Activated CD8-positive, alpha-beta memory T cell treated with anti-CD3 and anti-CD28 coated beads, Interleukin-2, amount 10 ng/mL, durations not matched to agents 7 days and 5 days (primary cell): ENCODE measurements at places on chromosomes 3 and 15. TPM values are rescaled to one million over a fixed set of nuclear protein-coding genes. Genes with fewer than 3 reads are reported as not detected.

NEO1 gene
- 3.4 TPM for total RNA-seq

BHLHE40 gene
- total RNA-seq, result 281 TPM

CACNA1D gene
- total RNA-seq, result 0.41 TPM

HESX1 gene
- total RNA-seq, result 0.47 TPM

CCDC39 gene
- total RNA-seq, result not detected

FBXW12 gene
- not detected for total RNA-seq

PPP1R14D gene
- total RNA-seq, result not detected

PIGX gene
- 56.9 TPM for total RNA-seq

CFAP100 gene
- not detected for total RNA-seq

CPN2 gene
- not detected for total RNA-seq

LRRC31 gene
- total RNA-seq, result not detected

PLSCR2 gene
- not detected for total RNA-seq
